SK-N-DZ (cell line): ENCODE measurements at places on chromosomes 5 and 9.

DNA sequence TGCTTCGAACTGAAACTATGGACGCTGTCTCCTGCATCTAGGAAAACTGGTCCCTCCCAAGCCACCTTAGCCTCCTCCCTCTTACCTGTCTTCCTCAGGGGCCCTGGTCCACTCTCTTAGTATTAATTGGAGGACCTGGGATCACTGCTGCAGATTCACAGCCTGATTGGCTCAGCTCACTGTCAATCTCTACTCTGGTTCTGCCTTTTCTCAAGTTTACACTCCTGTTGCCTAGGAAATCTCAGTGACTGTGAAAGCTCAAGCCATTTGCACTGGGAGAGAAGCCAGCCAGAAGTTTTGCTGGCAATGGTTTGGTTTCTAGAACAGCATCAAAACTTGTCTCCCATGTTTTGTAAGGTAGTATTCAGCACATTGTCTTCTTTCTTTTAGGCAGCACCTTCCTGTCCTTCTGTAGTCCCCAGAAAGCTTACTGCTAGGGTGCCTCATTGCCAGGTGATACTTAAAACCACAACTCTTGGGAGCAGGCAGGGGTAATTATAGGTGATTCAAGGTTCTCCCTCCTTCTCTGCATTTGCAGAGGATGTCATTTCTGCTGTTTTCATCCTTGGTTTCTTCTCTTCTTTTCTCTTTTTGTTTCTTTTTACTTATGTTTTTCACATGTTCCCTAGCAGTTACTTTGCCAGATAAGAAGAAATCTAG lies at the start of gene CAPSL:
Gene CAPSL (minus strand): TSS at position 55 of the 660 bp plus-strand sequence. CDS start 17,502 bp downstream, outside the sequence.
- no peak for DNase-seq

DNA sequence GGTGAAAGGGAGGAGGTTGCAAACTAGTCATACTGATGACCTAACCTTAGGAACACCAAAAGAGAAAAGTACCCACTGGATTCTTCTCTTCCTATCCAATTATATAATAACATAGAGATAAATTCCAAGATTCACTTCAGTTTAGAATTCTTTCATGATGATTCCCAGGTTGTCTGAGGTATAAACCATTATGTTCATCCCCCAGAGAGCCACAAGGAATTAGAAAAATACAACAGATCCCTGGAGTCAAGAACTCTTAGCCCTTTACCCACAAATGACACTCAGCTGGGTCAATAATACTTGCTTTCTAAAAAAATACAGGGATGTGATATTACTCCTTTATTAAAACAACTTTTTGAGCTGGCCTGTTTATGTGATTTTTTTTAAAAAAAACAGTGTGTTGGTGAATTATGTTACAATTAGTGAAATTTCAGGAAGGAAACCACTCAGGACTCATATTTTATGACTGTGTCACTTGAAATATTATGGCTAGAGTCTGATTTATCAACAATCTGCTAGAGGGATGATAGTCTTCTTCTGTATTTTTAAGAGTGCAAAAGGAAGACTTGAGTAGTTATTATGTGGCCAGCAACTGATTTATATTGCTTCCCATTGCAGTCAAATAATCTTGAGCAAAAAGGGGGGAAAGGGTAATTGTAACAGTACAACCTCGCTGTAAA lies 338.2 kb downstream of the NFIB start:
- DNase-seq, result no peak

DNA sequence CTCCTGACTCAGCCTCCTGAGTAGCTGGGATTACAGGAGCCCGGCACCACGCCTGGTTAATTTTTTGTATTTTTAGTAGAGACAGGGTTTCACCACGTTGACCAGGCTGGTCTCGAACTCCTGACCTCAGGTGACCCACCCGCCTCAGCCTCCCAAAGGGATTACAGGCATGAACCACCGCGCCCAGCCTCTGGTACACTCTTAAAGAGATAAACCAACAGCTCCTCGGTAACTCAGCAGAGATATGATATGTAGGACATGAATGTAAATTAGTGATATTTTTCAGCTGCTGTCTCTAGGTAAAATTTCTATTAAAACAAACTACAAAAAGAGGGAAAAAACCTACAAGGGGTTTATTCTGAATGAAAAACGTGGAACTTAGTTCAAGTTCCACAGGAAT lies 42.8 kb upstream of the HK3 start:
- no peak for DNase-seq

GRCh38 chr5:129511291-129511690 lies 51.2 kb downstream of the ADAMTS19 start:
- no peak for DNase-seq

DNA sequence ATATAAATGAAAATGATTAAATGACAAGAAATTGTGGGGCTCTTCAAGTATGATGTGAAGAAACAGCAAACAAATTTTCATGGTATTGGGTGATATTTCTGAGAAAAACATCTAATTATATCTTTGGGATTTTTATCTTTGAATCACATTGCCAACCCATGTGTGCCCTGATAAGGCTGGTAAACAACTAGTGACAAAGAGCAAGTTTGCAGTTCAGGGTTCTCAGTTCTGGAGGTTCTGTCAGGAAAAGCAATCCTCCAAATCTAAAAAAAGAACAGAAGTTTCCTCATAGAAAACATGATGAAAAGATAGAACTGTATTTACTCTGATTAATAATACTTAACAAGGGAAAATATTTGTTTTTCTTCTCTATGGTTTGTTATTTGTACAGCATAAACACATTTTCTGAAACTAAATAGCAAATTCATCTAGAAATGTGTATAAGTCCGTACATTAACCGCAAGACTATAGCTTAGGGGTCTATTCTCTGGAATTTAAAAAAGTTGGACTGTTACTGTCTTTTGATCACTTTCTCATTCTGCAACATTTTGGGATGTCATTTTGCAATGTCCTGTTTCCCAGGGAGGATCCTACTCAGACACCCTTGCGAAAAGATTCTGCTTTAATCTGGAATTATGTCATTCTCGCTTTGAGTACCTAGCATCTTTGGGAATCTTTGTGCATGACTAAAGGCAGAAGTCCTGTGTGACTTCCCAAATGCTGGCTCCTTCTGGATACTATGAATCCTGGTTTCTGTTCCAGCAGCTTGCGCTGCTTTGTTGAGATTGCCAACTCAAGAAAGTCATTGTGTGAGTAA lies 308.5 kb downstream of the ADGRV1 start:
- DNase-seq, result no peak

- DNase-seq, result no peak
These were observed 134.9 kb upstream of the LPCAT1 start for GRCh38 chr5:1658665-1659064.

- DNase-seq, result no peak
These were observed 66.9 kb downstream of the SYK start for GRCh38 chr9:90868555-90868954.

- DNase-seq, result no peak
These were observed 166.8 kb downstream of the PAX5 start for GRCh38 chr9:36867241-36867640.
